ENCODE measurements at places on chromosomes 2 and 18.

DNA sequence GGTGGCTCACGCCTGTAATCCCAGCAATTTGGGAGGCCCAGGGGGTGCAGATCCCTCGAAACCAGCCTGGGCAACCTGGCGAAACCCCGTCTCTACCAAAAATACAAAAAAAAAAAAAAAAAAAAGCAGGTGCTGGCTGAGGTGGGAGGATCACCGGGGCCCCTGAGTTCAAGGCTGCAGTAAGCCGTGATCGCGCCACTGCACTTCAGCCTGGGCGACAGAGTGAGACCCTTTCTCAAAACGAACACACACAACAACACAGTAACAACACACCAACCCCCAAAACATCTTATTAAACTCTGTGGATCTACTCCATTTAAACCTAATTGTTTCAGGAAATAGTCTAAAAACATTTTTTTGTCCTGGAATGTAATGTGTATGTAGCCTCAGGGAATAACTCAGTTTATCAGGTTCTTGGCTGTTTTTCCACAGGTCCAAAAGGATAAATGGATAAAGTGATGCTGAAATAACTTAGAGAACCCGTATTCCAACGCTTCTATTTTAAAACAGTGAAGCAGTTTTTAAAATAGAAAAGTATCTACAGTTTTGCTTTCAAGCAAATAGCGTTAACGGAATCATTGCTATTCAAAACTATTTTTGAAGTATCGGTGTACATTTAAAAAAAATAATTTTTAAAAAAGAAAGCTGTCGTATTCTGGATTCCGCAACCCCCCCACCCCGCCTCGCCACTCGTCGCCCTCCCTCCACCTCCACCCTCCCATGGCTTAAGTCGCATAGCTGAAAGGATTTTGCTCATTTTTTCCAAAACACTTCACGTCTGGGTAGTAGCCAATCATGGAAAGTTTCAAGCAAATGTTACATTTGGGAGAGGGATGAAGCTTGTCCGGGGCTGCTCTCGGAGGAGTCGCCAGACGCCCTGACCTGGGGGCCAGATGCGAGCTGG lies 895 bp upstream of the GLS start:
- no peak for DNase-seq

DNA sequence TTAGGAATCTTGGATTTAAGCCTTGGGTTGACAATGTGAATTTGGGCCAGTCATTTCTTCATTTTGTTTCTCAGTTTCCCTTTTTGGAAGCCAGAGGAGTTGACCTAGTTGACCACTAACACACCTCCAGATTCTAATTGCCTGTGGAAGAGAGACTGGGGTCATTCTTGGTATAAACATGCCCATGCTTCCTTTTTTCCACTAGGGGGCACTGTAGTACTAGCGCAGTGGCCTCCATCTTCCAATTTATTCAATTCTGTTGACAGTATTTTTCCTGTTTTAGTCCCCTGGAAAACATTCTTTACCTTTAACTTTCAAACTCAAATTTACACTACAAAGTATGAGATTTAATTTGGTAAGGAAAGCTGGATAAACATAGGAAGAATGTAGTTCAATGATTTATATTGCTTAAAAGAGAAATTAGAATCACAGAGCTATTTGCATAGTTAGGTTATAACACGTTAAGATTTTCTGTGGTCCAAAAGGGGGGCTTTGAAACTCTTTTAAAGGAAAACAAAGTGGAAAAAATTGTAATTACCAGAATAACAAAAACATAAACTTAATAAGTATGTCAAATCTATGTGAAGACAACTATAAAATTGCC lies 57.5 kb upstream of the AGPS start:
- DNase-seq = no peak

GRCh38 chr2:36502081-36502480 lies 95.9 kb downstream of the FEZ2 start:
- DNase-seq = no peak

DNA sequence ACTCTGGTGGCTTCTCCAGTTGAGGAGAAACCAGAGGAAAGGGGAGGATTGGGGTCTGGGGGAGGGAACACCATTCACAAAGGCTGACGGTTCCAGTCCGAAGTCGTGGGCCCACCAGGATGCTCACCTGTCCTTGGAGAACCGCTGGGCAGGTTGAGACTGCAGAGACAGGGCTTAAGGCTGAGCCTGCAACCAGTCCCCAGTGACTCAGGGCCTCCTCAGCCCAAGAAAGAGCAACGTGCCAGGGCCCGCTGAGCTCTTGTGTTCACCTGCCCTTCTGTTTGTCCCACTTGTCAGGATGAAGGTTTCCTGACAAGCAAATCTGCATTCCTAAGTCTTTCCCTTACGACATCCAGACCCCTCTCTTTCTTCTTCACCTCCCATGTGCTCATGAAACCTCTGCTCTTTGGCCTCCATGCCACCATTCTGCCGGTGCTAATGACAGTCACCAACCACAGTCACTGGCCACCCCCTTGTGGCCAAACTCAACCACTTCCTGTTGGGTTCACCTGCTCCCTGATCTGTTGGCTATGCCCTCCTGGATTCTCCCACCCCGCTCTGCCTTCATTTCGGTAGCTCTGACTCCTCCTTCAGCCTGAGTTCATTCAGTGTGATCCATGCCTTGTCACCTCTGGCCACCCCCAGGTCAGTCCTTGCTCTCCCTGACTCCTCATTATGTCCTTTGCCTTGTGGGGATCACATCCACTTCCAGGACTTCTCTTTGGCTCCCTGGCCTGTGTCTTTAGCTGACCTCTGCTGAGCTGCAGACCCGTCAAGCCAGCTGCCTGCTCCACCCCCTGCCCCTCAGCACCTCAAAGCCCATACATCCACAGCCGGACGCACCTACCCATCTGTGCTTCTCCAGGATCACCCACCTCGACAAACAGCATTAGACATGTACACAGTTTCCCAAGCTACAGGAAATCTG lies 17.6 kb downstream of the EMX1 start:
- DNase-seq = no peak

- DNase-seq = no peak
Measured at GRCh38 chr18:55246278-55246677, 287.0 kb upstream of the CCDC68 start.

- DNase-seq = no peak
Measured at GRCh38 chr2:148279216-148279615, 258.3 kb downstream of the MBD5 start.

DNA sequence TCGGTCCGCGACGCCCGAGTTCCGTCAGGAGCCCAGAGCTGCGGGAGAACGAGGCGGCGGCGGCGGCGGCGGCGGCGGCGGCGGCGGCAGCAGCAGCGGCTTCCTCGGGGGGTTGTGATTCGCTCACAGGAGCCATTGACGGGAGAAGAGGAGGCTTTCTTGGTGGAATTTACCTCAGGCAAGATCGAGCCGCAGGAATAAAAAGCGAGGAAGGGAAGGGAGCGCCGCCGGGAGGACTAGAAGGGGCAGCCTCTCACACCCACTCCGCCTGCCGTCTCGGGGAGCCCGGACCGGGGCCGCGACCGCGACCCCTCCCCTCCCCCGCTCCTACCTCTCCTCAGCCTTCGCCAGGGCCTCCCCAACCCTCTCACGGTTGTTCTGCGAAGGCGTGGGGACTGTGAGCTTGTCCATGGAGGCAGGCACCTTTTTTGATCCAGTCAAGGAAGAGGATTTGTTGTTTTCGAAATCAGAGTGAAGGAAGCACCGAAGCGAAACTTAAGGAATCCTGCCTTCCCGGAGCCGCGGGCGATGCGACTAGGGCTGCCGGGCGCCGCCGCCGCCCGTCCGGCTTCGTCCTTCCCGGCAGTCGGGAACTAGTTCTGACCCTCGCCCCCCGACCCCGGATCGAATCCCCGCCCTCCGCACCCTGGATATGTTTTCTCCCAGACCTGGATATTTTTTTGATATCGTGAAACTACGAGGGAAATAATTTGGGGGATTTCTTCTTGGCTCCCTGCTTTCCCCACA lies 506 bp downstream of the BMPR2 start:
- peak; percentile 67 for DNase-seq

- DNase-seq = no peak
Measured at GRCh38 chr2:38375696-38376345, 1.3 kb downstream of the ATL2 start.

- no peak for DNase-seq
Measured at GRCh38 chr2:102060792-102061191, 69.0 kb downstream of the IL1R2 start.

DNA sequence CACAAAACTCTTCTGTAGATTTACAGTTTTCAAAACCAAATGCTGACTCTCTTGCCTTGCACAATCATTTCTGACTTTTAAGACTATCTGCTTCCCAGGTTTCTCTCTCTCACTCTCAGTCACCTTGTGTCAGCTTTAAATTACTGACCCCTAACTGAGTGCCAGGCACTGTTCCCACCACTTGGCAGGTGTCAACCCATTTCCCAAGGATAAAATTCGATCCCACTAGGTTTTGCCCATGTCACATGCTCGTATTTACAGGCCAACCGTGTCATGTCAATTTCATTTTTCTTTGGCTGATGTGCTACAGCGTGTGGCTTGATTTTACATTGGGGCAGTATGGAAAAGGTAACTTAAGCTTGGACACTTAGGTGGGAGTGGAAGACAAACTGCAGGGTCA lies 26.1 kb upstream of the LMAN1 start:
- no peak for DNase-seq

- no peak for DNase-seq
Measured at GRCh38 chr2:105032476-105032875, 5.4 kb upstream of the MRPS9 start.

- DNase-seq = no peak
Measured at GRCh38 chr2:3035385-3036050, 342.1 kb downstream of the EIPR1 start.

- no peak for DNase-seq
Measured at GRCh38 chr2:165718610-165719210, 75.3 kb downstream of the GALNT3 start.

DNA sequence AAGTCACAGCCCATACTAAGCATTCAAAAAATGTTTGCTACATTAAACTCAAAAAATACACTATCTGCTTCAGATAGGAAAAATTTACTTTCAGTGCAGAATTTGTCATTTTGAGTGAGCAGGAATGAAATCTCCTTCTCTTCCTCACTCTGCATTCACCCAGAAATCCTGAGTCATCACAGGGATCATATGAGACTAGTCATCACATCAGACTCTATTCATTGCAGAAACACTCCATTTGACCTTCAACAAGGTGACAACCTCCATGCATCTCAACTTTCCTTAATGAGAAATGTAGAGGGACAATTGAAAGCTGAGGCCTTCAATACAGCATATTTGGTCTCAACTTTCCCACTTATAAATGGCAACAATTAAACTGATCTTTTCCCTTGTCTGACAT lies 130.4 kb upstream of the CYP26B1 start:
- no peak for DNase-seq

DNA sequence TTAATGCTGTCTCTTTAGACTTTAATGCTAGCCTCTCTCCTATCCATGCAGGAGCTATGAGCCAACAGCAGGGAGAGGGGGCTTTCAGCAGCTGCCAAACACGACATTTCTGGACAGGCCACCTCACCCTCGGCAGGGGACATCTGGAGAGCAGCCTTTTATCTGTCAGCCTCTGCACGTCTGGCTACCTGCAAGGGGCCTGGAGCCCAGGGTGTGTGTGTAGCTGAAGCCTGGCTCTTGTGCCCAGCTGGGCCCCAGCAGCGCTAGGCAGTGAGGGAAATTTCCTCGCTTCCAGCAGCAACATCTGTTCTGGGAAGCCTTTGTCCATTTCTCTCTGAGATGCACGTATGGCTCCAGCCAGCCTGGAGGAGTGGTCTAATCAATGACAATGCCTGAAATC lies 728.7 kb upstream of the ID2 start:
- no peak for DNase-seq

DNA sequence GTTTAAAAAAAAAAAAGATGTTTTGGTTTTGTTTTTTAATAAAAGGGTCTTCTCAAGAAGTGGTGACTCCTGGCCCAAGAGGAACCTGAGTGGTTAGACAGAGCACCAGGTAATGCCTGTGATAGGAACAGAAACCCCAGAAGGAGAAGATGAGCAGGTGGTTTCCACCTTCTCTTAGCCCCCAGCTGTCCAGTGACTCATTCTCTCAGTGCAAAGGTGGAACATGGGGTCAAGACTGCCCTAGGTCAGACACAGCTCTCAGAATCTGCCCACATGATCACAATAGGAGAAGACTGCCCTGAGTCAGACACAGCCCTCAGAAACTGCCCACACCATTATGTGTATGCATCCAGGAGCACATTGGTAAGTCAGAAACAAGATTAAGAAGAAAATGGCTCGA lies 61.8 kb downstream of the TBC1D8 start:
- DNase-seq = peak; percentile 26

- DNase-seq = no peak
Measured at GRCh38 chr18:37483984-37484819, 81.4 kb downstream of the CELF4 start.

- no peak for DNase-seq
Measured at GRCh38 chr2:127052057-127052770, 54.7 kb downstream of the BIN1 start.

DNA sequence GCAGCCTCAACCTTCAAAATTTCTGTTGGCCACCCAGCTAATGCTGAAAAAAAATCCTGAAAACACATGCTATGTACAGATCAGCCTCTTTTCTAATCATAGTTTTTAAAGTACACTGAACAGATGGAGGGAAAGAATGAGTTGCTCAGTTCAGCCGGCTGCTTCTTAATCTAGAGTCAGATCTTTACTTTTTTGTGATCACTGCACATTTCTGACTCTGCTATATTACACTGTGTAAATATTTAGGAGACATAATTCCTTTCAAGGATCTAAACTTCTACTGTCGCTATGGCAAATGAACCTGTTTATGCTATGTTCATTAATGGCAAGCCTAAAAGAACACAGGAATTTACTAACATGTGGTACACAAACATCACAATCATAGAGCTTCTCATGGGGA lies 114.2 kb downstream of the SRBD1 start:
- DNase-seq = no peak

- no peak for DNase-seq
Measured at GRCh38 chr2:42775810-42776209, 11.9 kb upstream of the OXER1 start.

- DNase-seq = no peak
Measured at GRCh38 chr18:65659912-65660311, 90.9 kb upstream of the CDH7 start.

DNA sequence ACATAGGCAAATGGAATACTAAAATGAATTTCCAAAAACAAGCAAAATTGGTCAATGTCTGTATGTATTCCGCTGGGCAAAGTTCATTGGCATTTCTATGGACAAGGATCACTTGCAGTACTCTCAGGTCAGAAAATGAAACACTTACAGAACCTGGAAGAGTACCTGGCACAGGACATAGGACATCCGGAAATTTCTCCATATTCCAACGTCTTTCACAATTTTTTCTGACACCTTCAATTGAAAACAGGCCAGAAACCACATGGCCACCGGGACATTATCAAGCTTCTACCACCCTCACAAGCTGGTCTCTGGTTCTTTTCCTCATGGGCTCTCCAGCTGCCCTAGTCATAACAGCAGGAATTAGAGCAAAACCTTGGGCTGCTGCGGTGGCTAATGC lies 96.9 kb upstream of the MSH6 start:
- DNase-seq = no peak

- no peak for DNase-seq
Measured at GRCh38 chr2:230811508-230811907, 53.2 kb upstream of the ITM2C start.

- no peak for DNase-seq
Measured at GRCh38 chr2:207239754-207240494, 74.2 kb upstream of the KLF7 start.

All from activated T-cell treated with anti-CD3 and anti-CD28 coated beads, Interleukin-2, amount 50 U/mL, for 48 hours (primary cell).